NCI-H2029 (cell line): ENCODE measurements at places on chromosomes 4 and X.

GRCh38 chr4:26196567-26196966 is 124.2 kb upstream of the RBPJ start:
- DNase-seq: no peak

DNA sequence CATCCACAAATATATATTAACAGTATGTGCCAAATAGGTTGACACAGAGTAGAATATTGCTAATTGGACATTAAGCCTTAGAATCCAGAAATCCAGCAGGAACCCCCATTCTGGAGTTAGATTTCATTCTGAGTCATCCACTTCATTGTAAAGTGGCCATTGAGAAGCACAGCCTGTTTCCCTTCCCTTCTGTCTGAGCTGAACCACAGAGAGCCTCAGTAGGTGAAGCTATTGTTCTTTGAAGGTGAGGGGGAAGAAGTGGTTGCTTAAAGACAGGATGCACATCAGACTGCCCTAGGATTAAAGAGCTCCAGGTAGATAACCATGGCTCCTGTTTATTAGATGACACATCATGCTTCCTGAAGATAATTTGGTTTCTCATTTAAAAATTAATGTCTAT is 30.6 kb upstream of the MCF2 start:
- DNase-seq: peak; percentile 85

GRCh38 chr4:1036095-1036494 is 24.7 kb downstream of the FGFRL1 start:
- no peak for DNase-seq

- no peak for DNase-seq
These were observed 67.2 kb upstream of the C1GALT1C1 start for GRCh38 chrX:120697053-120697452.

DNA sequence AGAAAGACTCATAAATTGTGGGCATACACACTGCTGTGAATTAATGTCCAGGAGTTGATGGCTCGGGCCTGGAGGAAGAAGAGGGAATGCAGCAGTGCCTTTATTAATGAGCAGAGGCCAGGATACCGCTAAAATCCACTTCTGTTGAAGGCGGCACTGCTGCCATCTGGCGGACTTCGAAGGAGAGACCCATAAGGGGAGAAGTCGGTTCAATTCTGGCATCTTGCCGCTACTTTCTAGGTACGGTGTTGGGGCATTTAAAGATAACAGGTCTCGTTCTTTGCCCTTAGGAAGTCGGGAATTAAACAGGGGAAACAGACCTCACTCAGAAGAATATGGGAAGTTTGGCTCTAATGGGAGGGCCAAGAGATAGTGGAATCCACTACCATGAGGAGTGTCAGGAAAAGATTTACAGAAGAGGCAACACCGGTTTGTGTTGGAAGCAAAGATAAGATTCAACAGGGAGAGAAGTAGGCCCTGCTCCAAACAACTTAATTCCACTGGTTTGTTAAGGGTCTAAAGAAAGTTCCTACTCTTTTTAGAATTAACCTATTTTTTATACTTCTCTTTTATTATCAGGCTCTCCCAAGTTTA is 133.6 kb upstream of the GIMD1 start:
- peak; percentile 11 for DNase-seq

- DNase-seq: no peak
These were observed 792 bp downstream of the PPID start for GRCh38 chr4:158722291-158722916.

- DNase-seq: no peak
These were observed 83.8 kb upstream of the C1QTNF7 start for GRCh38 chr4:15344041-15344440.

DNA sequence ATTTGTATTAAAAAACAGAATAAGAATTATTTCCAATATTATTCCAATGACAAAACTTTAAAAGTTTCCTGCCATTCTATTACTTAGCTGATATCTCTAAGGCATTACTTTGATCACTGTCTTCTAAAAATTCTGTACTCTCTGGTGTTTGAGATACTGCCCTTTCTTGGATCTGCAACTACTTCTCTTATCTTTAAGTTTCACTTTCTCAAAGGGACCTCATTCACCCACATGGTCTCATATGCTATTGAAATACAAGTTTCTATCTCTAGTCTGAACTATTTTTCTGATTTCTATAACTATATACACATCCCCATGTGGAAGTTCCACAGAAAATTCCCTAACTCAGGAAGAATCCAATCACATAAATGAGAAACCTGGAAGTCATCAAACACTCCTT is 22.2 kb downstream of the TMPRSS11E start:
- DNase-seq: no peak

- no peak for DNase-seq
These were observed 41.8 kb upstream of the SORBS2 start for GRCh38 chr4:185853841-185854240.

- DNase-seq: peak; percentile 8
These were observed 62.2 kb downstream of the TIGD2 start for GRCh38 chr4:89173336-89174090.

DNA sequence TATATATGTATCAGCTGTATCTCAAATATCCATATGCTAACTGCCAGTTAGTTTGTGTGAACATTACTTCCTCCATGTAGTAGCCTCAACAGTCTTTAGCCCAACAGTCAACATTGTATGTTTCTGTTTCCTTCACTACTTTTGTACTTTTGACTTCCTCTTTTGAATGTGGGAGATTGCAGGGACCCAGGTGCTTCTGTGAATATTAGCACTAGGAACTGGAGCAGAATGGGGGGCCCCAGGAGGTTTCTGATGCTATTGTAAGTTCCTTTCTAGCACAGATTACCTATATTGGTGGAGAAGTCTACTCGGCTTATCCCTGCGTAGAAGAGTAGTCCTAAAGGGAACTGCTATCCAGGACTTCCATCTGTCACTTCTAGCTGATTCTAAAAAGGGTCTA is 2.3 kb downstream of the PLAC8 start:
- DNase-seq: peak; percentile 23
